Activated T-cell treated with anti-CD3 and anti-CD28 coated beads for 48 hours (primary cell): ENCODE measurements at places on chromosomes 12 and 14.
A peak's percentile ranks its signal among the peaks of the same experiment; 100 is the strongest.

DNA sequence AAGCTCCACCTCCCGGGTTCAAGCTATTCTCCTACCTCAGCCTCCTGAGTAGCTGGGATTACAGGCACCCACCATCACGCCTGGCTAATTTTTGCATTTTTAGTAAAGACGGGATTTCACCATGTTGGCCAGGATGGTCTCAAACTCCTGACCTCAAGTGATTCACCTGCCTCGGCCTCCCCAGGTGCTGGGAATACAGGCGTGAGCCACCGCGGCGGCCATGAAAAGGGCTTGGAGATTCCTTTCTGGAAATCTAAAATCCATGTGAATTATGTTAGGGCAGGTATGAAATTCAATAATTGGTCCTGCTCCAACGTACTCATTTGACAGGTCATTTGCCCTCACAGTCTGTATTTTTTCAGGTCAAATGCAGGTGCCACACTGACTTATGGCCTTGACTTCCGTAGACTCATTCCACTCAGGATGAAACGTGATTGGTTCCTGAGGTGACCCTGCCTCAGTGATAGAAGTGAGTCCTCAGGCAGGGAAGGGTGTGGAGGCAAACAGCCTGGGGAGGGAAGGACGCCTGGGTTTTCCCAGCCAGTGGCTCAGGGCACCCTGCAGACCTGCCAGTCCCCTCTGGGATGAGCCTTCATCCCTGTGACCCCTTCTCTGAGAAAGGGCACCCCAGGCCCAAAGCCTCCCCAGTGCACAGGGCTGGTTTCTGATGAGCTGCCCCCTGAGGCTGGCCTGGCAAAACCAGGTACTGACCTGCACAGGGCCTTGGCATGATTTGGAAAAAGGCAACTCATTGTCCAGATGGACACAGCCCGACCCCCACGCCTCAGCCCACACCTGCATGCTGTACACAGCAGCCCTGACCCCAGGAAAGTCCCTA, 48.7 kb downstream of the PSMA6 start:
- no peak for DNase-seq

GRCh38 chr14:90575336-90575735, 178.5 kb downstream of the CALM1 start:
- no peak for DNase-seq

- no peak for DNase-seq
These were observed 49.9 kb downstream of the ITPR2 start for GRCh38 chr12:26783131-26783526.

DNA sequence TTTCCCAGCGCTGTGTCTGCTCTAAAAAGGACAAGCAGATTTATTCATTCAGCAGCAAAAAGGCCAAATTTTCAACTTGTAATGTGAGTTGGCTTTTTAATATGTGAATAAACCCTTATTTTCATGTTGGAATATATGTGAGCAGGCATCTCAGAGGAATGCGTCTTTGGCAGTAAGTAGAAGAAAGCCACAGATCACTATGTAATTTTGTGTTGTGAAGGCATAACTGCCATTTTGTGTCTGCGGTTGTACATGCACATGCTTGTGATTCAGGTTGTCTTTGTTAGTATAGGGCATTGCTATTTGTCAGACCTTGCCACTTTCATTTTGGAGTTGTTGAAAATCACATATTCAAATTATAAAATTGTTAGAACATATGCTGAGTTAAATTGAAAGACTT, 398.8 kb upstream of the RGS6 start:
- no peak for DNase-seq

- peak; percentile 36 for DNase-seq
These were observed 110.1 kb upstream of the TMEM132D start for GRCh38 chr12:130013771-130014484.

DNA sequence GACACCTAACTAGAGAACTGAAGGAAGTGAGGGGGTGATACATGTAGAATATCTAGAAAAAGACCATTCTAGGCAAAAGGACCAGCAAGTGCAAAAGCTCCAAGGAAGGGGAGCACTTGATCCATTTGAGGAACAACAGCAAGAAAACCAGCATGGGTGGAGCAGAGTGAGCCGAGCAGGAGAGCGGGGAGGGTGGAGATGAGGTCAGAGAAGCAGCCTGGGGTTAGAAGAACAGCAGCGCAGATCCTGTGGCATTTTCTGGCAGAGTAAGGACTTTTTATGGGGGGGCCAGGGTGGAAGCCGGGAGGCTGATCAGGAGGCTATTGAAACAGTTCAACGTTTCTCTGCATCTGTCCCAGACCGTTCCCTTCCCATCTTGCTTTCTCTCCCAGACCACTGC, 24.5 kb upstream of the TMCC3 start:
- DNase-seq = no peak

GRCh38 chr12:85065837-85066482, 29.8 kb downstream of the LRRIQ1 start:
- DNase-seq = no peak

- no peak for DNase-seq
These were observed 177.8 kb downstream of the MIPOL1 start for GRCh38 chr14:37375566-37375965.

DNA sequence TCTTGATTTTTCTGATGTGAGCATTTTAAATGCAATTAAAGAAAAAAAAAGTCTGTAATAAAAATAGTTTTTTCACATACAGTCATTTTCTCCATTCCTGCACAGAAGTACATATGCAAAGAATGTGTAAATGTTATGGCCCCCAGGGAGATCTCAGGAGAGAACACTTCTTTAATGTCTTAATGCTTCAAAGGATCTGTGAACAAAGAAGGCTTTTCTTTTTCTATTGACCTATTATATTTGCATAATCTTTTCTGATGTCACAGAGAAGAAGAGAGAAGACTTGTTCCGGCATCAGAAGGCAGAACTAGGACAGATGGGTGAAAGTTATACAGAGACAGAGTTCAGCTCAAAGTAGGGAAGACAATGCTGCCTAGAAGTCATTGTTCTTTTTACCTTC, 413.5 kb upstream of the STXBP6 start:
- no peak for DNase-seq

GRCh38 chr12:40980427-40980961, 207.6 kb upstream of the PDZRN4 start:
- no peak for DNase-seq

DNA sequence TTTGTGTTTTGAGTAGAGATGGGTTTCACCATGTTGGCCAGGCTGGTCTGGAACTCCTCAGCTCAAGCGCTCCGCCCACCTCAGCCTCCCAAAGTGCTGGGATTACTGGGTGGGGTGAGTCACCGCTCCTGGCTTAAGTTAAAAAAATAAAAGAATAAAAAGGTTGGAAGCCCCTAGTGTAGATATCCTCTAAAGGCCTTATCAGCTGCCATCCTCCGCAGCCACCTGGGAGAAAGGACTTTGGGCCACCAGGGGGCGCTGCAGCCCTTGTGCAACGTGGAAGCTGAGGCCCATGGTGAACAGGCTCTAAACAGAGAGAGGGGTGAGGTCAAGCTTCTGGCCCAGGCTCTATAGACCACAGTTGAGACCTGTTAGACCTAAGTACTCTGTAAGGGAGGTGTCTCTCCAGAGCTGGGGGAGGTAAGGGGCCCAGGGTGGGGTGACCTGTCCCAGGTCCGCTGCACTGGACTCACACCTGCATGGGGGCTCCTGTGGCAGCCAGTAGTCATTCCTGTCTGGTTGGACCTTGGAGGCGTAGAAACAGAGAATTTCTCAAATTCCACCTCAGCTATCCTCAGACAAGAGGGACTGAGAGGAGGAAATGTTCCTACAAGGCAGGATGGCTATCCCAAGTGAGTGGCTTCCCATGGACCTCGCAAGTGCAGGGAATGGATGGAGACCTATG, 14.0 kb upstream of the RACGAP1 start:
- DNase-seq = peak; percentile 84

DNA sequence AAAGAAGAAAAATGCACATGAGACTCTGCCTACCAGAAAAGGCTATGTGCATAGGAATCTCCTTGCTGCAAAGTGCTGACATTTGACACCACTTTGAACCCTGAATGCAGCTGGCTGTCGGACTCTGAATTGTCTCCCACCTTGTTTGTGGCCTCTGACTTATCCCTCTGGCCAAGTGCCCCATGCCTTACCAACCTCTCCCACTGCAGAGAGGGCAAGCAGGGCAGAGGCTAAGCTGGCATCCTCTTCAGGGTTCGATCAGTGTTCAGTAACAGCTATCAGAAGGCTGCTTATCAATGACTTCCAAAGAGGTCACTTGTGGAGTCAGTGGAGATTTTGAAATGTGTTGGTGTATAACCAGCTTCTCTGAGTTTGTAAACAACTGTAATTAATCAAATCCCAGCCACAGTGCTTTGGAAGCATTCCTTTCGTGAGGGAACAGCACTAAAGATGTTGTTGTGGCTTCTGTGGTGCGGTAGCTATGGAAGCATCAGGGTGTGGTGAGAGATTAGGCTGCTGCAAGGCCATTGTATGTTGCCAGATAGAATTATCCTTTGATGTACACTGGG, 22.6 kb upstream of the BMP4 start:
- no peak for DNase-seq

DNA sequence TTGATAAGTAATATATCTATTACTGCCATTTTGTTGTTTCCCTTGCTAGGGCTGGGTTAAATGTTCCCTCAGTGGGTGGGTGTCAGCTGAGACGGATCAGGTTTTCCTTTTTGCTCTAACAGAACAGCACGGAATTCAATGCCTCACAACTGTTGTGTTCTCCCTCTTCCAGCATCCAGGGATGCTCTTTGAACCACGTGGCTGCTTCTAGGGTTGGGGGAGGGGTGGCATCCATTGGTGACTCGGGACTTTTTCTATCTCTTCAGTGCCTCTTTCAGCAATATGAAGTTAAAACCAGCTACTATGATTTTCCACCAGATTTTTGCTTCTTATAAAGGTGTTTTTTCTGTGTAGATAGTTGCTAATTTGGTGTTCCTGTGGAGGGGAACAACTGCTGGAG, 884.9 kb upstream of the FOXG1 start:
- DNase-seq = no peak

DNA sequence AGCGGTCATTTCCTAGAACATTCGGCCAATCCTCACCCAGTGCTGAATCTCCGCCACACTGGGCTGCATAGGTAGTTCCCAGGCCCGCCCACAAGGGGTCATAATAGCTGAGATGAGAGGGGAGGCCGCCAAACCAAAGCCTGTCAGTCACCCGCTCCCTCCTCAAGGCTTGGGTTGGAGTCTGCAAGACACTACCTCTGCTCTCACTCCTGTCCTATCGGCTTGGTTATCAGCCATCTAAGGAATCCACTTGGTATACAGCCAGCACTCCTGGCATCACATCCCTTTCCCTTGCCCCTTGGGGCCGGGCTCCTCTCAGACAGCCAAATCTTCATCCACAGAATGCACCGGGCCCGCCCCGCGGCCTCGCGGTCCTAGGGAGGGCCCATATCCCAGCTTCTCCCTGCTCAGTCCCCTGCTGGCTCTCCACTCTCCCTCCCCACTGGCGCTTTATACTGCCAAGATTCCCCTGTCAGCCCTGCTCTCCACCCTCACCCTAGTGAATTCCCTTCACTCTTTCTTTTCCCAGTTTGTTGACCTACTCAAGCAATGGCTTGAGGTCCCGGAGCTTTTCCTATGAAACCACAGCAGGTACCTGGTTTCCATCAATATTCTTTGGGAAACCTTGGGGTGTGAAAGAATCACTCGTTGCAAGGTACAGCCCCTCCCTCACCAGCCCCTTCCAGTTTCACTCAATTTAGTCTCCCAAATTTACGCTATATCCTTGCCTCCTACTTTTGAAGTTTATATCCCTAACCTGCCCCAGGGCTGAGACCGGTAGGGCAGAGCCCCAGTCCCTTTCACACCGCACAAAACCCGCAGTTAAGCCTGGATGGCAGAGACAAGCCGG, 1.4 kb downstream of the IFFO1 start:
- DNase-seq = peak; percentile 67

DNA sequence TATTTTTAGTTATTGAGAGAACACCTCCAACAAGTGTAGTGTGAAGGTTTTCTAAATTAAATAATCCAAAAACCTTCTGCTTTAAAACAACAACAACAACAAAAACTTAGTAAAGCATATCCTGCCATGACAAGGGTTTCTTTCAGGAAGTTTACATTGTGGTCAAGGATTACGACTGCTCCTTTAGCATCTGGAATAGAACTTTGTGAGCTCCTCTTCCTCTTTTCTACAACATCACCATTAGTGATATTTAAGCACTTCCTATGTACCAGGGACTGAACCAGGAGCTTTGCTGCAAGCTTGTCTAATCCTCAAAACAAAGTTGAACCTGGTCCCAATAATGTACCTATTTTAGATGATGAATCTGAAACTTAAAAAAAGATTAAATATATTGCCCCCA, 315.4 kb upstream of the KITLG start:
- DNase-seq = no peak

DNA sequence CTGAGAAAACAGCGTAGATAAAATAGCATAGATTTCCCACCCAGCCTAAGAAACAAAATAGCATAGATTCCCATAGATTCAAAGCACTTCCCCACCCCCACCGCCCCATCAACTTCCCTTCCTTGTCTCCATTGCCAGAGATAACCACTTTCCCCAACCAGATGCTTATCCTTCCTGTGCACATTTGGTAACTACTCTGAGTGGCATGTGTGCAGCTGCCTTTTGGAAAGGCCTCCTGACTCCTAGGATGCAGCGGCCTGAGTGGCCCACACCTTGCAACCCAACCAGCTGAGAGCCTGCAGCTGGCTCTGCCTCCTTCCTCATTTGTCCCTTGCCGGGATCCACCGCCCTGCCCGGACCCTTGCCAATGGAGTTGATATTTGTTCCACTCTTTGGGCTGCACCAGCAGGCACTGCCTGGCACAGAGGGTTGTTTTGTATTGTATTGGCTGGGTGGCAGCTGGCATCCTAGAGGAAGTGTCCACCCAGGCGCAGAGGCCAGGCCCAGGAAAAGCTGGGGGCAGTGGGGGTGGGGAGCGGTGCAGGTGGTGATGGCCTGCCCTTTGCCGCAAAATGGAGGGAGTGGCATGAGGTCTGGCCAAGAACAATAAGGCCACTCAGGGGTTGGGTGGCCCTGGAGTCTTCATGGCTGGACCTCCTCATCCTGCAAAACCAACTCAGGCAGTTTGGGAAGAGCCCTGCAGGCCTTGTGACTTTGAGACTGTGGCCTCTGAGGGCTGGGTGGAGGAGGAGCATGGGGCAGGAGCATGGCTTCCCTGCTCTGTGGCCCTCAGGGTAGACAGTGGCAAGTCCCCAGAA, 4.9 kb downstream of the SLC48A1 start:
- no peak for DNase-seq

- DNase-seq = no peak
These were observed 10.5 kb downstream of the MMP14 start for GRCh38 chr14:22846811-22847307.

DNA sequence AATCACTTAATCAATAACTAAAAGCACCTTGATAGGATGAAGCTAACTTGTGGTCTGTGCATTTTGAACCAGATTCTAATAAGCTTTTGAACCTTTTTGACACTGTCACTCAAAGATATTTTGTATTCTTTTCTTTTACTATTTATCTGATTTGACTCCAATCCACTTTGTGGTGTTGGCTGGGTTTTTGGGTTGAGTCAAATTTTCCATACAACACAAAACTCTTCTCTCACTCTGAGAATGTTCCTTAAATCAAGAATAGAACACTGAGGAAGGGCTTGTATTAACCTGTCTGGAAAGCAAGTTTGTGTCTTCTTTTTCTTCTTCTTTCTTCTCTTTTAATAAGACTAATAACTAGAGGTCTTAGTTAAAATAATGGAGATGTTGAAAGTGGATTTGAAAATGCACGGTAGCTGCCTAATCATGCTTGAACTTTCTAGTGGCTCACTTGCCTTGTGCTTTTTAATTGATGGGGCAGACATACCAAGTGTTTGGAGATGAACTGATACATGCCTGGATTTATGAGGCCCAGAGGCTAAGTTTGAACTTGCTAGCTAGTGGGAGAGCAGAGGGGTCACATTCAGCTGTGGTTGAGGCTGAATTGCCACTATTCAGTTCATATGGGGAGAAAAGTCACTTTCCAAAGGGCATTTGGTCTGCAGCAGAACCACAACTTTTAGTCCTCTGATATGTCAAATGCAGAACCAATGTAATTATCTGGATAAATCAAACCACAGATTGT, 93.5 kb upstream of the PTHLH start:
- no peak for DNase-seq
